ENCODE measurements at places on chromosomes 16 and 17.
A peak's percentile ranks its signal among the peaks of the same experiment; 100 is the strongest.

- DNase-seq, result no peak
Measured at GRCh38 chr16:56874800-56875199, 9.8 kb downstream of the SLC12A3 start.

- no peak for DNase-seq
Measured at GRCh38 chr16:62068747-62069146, 32.5 kb upstream of the CDH8 start.

DNA sequence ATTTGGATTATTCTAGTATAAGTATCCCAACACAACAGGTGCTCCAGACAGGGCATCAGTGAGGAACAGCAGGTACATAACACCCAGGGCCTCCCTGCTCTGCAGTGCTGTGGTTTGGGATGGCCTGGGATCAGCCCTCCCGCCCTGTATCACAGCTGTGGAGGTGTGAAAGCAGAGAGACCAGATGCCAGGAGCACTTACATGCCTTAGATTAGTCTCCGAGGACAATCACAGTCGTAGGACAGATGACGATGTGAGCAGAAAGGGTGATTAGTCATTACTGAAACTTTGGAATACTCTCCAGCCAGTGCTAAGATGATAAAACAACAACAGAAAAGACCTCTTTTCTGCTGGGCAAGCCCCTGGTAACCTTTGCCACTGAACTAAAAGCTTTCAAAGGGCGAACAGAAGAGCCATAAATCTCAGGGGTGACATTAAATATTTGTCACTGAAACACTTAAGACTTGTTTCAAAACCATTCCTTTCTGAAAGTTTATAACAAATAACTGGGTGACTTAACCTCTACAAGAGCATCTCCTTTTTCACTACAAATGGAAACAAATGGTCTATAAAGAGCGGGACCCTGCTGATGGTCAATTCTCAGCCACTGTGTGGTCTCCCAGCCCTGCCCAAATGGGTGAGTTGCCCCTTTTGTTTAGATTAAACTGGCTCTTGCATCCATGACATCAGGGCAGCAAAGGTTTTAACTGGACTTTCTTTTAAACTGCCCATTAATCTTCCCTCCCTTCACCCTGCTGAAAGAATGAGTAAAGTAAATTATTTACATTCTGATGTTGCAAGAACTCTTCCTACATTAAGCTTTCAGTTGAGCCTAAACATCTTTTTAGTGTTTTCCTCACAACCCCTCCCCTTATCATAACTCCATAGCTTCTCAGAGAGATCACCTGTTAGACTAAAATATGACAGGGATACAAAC lies 183.1 kb upstream of the COX10 start:
- DNase-seq, result no peak

DNA sequence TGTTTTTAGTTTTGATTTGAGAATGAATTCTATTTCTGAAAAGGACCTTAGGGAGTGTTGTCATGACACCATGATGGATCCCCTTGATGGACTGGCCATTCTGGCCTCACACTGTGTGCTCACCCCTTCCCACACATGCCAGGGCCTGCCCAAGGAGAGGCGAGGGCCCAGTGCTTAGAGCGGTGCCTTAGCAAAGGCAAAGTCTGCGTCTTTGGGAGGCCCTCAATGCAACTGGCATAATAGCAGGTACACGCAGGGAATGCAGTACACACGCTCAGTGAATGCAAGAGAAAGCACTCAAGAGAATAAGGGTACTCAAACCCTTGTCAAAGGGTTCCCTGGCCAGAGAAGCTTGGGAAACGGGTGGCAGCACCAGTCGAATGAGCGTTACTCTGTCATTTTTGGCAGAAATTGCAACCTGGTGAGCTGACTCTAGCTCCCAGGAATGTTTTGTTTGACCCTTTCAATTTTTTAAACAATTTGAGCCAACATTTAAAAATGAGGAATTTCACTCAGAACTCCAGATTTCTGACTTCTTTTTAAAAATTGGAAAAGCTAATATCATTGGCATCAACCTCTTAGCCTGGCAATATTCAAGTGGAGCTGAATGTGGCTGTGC lies 32.1 kb downstream of the NKD1 start:
- DNase-seq, result no peak

GRCh38 chr17:19371259-19372010 lies 6.9 kb upstream of the MAPK7 start:
- DNase-seq, result no peak

- DNase-seq, result no peak
Measured at GRCh38 chr17:78224231-78225087, 7.0 kb upstream of the TMEM235 start.

DNA sequence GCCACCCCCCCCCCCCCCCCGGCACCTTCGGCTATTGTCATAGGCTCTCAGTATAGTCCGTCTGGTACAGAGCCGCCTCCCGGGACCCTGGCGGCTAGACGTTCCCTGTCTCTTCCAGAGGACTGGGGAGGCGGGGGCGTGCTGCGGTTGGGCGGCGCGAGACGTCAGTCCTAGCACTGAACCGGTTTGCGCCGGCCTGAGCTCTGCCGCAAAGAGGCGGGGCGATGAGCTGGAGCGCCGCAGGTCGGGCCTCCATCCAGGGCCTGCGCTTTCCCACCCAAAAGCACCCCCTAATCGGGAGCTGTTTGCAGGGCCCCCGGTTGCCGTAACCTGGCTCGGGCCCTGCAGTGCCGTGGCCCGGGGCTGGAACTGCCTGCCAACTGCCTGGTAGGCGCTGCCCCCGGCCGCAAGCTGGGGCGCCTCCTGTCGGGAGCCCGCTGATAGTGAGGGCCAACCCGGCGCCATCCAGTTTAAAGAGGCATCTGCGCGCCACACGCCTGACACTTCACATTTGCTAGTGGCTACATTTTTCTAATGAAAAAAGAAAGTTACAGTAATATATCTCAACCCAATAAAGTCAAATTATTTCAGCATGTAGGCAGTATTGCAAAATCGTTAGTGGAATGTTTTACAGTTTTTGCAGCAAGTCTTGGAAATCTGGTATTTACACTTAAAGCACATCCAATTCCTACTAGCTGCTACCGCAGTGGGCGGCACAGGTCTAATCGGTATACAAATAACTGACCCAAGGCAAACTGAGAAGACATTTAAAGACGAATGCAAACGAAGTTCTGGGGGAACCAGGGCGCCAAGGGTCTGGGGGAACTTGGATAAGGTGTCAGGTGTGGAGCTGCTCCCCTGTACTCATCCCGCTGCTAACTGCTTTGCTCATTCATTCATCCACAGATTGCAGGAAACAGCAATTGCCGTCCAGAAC lies 753 bp upstream of the USP22 start:
- peak; percentile 97 for DNase-seq

DNA sequence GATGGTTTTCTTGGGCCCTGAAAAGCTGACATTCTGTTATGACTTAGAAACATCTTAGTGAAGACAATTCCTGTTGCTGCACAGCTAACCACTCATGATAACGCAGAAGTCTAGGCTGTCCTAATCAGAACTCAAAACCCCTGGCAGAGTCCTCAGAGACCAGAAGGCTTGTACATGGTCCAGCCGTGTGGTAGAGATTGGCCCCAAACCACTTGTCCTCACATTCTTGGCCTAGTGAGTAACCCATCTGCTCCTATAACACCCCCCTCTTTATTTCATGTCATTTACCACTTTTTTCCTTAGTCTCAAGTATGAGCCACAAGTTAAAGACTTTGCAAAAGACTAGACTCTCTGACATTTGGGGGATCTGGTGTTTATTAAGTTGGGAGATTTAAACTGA lies 116.5 kb upstream of the ADAMTS18 start:
- DNase-seq, result no peak

GRCh38 chr16:17467923-17468540 lies 2.7 kb downstream of the XYLT1 start:
- DNase-seq, result peak; percentile 30

GRCh38 chr16:71635632-71636031 lies 9.6 kb downstream of the MARVELD3 start:
- DNase-seq, result no peak

GRCh38 chr17:7843536-7844291 lies 9.7 kb downstream of the KDM6B start:
- DNase-seq, result peak; percentile 91

DNA sequence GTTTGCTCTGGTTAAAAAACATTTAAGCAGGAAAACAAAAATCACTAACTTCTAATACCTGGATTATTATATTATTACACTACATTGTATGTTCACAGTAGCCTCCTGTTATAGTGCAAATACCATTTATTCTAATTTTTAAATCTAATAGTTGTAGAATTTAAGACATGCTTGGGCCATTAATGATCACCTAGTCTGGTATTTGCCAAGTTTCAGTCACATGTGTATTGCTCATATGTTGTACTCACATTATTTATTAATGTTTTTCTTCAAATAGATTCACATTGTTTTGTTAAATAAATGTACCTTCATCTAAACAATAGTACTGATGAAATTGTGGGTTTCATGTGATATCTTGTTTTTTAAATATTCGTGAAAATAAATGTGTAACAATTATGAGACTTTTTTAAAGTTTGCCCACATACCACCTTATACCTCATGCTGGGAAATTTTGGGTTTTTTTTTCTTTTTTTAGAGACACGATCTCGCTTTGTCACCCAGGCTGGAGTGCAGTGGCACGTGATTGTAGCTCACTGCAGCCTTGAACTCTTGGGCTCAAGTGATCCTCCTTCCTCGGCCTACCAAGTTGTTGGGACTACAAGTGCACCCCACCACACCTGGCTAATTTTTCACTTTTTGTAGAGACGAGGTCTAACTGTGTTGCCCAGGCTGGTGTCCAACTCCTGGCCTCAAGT lies 5.9 kb downstream of the ZNF771 start:
- no peak for DNase-seq

DNA sequence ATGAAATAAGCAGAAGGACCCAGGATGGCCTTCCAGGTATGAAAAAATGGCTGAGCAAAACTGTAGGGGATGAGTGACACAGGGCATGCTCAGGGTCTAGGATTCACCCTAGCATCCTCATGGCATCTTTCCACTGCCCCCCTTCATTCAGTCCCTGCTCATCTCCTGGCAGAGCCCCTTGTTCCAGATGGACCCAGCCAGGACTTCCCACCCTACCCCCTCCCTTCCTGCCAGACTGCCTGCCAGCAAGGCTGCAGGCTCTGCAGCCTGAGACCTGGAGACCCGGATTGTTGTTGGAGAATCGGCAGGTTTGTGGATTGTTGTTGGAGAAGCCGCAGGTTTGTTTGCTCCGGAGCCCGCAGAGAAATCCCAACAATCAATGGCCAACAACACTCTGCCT lies 6.6 kb downstream of the SEZ6 start:
- no peak for DNase-seq

DNA sequence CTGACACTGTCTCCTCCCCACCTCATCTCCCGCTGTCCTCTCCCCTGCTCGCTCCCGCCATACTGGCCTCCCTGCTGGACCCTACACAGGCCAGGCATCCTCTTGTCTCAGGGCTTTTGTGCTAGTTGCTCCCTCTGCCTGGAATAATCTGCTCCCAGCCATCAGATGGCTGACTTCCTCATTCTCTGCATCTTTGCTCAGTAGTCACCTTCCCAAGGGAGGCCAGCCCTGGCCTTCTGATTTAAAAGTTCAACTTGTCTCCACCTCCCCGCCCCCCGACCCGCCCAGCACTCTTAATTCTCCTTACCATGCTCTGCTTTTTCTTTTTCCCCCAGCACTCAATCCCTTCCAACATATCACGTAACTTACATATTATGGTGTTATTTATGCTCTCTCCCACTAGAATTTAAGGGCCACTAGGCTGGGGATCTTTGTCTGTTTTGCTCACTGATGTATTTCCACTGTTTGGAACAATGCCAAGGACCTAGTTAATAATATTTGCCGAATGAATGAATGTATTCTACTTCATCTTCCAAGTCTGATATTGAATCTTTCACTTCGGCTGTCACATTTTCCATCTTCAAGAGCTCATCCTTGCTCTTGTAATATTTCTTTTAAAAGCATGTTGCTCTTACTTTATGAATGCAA lies 178.3 kb downstream of the CDK5R1 start:
- no peak for DNase-seq
